ENCODE measurements at places on chromosomes 11 and 22.

- DNase-seq, result no peak
These were observed 79.7 kb downstream of the FDX1 start for GRCh38 chr11:110509472-110509871.

- no peak for DNase-seq
These were observed 162.3 kb downstream of the TRIM29 start for GRCh38 chr11:119975561-119976152.

DNA sequence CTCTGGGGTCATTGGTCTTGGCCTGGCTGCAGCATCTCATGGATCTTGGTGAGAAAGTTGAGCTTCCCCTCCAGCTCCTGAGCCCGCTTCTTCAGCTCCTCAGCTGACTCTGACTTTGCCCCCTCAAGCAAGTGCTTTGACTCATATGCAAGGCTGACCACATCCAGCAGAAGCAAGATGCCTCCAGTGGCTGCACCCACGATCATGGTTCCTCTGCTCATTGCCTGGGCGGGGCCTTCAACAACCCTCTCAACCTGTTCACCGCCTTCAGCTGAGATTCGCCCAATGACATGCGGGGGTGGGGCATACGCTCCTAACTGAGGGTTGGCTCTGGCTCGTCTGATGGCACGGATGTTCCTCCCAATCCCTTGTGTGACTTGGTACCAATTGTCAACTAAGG lies 11.9 kb downstream of the APOL2 start:
- DNase-seq, result no peak

DNA sequence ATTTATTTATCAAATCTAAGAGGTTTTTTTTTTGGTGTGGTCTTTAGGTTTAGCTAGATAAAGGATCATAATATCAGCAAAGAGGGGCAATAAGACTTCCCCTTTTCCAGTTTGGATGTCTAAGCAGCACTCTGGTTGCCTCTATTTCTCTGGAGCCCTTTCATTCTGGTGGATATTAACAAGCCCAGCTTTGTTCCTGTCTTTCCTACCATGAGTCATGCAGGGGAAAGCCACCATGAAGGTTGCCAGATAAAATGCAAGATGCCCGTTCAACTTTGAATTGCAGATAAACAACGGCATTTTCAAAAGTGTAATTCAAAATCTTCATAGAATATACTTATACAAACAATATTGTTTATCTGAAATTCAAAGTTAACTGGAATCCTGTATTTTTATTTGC lies 143.6 kb downstream of the ADAMTS15 start:
- no peak for DNase-seq

DNA sequence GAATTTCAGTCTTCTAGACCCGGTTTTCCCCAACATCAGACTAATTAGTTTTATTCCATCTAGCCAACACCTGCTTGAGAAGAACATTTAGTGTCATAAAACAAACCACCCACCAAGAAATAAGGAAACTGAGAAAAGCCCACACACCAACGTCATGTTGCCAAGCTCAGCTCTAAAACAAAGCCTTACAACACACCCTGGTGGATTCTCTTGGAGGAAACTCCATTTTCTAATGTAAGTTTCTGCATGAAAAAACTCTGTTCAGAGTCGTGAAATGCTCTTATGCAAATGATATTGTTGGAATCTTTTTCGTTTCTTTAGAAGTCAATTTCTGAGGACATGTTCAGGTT lies 105.0 kb upstream of the RAG2 start:
- no peak for DNase-seq

DNA sequence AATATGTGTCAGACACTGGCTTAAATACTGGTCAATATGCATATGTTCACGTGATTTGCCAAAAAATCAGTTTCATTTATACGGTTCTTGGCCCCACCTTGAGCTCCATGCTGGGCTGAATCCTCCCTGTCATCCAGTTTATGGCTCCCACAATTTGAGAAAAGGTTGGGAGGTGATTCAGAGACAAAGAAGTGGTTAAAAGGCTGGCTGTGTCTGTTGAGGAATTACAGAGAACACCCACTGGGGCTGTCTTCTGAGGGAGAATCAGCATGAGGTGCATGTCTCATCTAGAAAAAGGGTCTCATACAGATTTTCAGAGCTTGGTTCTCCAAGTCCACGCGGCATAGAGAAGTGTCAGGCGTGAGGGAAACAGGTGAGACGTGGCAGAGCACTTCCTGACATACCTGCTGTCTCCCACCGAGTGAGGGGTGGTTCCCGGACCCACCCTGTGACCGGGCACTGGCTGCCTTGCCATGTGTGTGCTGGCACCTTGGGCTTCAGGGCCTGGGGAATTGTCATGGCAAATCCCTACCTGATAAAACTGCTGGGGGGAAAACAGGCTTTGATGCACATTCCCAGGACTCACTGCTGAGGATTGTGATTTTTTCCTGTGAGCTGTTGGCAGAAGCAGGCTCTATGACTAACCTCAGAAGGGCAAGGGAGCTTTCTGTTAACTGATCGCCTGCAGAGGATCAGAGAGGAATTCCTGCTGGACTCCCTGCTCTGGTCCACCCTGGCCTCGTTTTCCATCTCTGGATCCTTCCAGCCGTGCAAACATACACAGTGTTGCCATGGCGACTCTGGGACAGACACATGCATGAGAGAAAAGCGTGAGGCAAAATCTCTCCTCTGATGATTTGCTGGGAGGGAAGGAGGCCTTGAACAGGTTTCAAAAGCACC lies 223.6 kb downstream of the ADAMTS15 start:
- DNase-seq, result no peak

DNA sequence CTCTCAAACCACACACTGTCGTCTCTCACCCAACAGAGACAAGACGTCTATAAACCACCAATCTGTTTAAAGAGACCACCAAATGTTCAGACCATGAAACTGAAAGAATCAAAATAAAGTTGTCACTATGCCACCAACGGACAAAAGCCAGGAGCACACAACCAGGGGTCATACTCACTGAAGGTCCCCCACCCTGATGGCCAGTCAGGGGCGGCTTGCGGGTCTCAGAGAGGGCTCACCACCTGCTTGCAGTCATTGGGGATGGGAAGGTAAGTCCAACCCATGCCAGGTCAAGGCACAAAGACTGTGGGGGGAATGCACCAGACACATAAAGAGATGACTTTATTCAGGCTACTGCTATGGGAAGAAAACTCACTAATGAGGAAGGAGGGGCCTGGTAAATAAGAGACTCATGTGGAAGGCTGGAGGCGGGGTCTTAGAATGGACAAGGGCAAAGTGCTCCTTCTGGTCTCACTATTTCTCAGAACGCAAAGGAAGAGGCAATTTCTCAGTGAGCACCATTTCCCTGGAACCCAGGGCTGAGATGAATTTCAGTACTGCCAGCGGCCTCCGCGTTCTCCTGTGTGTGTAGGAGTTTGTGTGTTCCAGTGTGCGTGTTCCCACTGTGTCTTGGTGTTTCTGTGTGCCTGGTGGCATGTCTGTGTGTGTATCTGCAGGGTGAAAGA lies 17.3 kb downstream of the SCARF2 start:
- DNase-seq, result no peak

DNA sequence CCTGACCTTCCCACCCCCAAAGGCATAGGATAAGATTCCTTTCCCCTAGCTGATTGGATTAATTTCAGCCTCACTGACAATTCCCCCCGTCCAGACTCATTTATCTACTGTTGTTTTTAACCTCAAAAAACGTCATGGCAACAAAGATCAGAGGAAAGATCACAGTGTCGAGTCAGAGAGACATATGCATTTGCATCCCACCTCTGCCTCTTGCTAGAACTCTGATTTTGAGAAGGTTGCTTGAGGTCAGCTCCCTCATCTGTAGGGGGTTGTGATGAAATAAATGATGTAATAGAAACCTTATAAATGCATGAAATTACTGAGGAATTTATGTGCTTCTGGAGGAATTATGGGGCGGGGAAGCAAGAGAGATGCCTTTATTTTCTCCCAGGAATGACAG lies 53.3 kb upstream of the SYN3 start:
- no peak for DNase-seq

GRCh38 chr11:112348480-112349029 lies 87.9 kb upstream of the PLET1 start:
- DNase-seq, result no peak

Data from mesenteric fat pad (tissue), 1 donor.